ENCODE measurements at places on chromosomes 1 and 21.

DNA sequence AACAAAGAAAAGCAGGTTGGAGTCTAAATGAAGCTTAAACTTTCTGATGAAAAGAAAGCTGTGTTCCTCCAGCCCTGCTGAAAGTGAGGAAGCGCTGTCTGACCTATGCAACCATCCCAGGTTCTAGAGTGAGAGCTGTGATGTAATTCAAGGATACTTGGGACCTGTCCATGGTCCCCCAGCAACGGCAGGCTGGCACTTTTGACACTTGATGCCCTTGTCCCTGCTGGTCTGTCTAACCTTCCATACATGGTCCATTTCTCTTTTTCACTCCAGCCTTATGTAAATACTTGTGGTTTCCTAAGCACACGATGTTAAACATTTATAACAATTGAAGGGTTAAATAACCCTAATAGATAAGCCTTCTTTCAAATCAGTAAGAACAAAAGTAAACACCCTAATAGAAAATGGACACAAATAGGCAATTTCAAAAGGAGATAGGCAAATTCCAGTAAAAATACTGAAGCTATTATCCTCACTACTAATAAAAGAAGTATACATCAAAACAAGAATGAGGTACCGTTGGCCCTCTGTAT lies 17.7 kb upstream of the KDM4A start:
- DNase-seq: no peak

DNA sequence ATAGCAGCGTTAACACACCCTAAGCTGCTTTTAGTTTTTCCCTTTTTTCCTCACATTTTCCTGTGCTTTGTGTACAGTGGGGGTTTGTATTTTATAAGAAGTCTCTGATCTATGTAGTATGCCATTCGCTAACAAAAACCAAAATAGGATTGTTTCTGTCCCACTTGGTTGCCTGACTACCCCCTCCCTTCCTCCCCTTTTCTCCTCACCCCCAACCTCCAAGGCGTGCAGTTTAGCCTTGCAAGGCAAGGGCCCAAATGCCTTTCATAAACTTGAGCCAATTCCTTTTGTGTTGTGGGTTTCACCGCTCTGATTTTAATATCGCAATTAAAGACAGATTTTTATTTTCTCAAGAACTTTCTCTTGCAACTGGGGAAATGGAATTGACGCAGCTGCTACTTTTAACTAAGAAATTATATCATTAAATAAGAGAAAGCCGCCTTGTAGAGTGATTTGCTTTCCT lies 276.9 kb downstream of the TM2D1 start:
- DNase-seq: no peak

DNA sequence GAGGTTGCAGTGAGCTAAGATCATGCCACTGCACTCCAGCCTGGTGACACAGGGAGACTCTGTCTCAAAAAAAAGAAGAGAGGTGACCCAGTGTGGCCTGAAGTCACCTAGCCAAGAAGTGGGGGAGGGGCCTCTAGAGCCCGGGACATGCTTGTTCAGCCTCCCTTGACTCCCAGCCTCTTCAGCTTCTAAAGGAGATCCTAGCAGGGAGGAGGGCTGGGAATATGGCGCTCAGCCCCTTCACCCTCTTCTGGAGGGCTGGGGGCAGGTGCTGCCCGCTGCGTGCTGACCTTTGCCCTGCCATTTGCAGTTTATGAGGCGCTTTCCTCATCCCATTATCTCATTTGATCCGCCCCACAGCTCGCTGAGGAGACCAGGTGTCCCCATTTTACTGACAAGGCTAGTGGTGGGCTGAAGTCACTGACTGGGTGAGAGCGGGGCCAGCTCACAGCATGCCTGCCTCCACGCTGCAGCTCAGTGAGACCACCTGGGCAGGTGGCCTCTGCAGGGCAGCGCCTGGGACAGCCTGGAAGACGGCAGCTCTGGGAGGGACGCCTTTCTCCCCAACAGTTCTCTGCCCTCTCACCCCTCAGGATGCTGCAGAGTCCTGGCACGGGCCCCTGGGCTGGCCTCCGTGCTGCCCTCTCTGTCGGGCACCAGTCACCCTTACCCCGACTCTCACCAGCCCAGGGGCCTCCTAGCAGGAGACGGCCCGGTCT lies 7.5 kb downstream of the ELF3 start:
- DNase-seq: no peak

- peak; percentile 1 for DNase-seq
These were observed 39.6 kb downstream of the UCHL5 start for GRCh38 chr1:193019442-193020026.

DNA sequence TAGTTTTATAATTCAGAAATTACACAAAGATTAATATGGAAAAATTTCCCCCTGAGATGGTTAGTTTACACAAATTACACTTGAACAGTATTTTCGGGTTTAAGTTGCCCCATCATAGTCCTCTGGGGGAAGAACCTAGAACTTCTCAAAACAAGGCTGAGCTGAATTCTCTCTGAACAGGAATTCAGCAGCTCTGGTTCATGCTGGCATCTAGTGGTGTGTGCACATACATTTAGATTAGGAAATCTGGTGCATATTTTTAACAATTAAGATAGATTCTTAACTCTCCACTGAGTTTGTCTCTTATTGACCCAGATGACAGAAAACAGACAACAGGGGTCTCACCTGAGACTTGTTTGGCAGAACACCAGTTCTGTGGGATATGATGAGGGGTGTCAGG lies 410.7 kb downstream of the DSCAM start:
- no peak for DNase-seq

DNA sequence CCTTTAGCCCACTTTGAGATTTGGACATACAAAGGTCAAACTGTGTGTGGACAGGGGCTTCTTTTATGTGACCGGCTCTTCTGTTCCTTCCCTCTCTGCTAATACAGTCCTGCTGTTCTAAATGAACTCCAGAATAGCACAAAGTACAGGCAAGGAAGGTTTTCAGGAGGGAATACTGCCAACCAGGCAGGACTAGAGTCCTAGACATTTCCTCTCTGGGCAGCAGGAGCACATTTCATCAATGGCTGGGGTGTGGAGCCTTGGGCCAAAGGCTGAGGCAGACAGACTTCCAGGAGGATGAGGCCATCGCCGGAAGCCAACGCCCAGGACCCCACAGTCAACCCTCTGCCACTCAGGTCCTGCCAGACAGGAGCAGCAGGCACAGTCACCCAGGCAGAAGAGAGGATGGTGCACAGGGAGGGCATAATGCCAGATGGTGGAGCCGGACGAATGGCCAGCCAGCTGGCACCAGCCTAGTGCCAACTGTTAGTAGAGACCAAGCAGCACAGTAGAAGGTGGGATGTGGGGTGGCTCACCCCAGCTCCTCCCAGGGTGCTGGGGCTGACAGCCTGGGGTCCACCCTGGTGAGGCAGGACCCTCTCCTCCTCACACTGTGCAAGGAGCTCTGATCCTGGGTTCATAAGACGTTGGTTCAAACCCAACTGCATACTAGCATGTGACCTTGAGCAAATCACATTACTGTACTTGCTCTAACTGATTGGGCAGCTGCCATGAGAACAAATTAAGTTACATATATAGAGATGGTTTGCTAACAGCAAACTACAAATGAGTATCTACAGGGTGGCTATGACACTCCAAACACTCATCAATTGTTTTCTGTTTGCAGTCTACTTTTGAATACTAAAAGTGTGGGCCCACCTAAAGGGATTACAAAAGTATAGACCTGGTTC lies 410.7 kb downstream of the SIPA1L2 start:
- peak; percentile 2 for DNase-seq

DNA sequence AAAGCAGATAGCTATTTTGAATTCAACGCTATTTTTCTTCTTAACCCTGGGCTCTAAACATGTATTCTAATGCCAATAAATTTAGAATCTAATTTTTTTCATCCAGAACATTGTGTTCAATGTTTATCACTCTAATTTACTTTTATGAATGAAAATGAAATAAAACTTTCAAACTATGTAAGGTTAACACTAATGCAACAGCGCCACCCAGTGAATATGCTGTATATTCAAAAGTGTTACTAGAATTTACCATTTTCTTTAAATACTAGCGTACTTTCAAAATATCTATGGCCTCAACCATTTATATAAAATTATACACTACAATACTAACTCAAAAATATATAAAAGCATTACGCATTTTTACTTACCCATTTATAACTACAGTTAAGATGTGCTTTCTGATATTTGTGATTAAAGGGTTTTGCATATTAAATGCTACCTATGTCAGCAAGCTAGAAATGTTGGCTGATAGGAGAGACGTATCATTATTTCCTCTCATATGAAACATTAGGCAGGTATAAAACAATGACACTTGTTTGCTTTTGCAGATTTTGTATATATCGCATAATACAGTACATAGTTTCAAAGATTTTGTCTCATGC lies 5.9 kb upstream of the NUF2 start:
- peak; percentile 16 for DNase-seq

- DNase-seq: no peak
These were observed 206.3 kb downstream of the PDE4B start for GRCh38 chr1:65998763-65999583.

DNA sequence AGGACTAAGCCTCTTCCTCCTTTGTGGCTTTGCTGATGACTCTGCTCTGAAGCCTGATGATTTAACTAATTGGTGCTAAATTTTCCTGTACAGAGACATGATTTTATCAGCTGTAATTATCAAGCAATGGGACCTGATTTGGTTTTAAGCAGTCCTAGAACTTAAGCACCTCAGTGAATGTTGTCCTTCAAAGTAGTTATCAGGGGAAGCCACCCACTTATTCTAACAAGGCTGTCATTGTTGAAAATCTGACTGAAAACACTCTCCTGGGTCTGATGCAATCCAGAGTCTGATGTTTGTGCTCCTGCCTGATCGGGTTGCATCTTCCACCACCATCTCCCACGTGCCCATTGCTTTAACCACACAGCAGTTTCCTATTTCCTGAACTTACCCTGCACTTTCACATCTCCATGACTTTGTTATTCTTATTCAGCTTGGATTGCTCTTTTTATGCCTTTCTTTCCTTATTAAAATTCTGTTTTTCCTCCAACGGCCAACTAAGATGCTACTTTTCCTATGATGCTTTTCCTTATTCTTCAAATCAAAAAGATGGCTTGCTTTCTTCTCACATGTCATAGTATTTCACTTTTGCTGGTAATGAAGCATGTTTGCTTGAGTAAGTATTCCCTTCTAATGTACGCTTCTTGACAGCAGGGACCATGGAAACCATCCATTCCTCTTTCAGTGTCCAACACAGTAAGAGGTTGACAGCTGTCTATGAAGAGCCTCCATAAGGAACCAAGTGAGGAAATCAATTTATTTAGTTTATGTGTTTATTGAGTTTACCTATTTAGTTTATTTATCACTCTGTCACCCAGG lies 55.0 kb downstream of the S1PR1 start:
- DNase-seq: no peak

- no peak for DNase-seq
These were observed 55.7 kb upstream of the UBE2U start for GRCh38 chr1:64147759-64148158.

- no peak for DNase-seq
These were observed 7.5 kb upstream of the CYP4A11 start for GRCh38 chr1:46948629-46949416.

Measured in NCI-H2171 (cell line).